ENCODE measurements at places on chromosomes 12 and 14. TPM values are rescaled to one million over a fixed set of nuclear protein-coding genes. Genes with fewer than 3 reads are reported as not detected.

SMARCC2 gene
- total RNA-seq = 28.9 TPM

SIX6 gene
- total RNA-seq = not detected

GRCh38 chr12:131390412-131391334 lies 320.2 kb upstream of the SFSWAP start:
- peak; percentile 45 for DNase-seq

GRCh38 chr12:14264316-14264715 lies 101.2 kb upstream of the ATF7IP start:
- no peak for DNase-seq

Measured in NCI-H460 (cell line).